ENCODE measurements at places on chromosomes 1 and 21. TPM values are rescaled to one million over a fixed set of nuclear protein-coding genes. Genes with fewer than 3 reads are reported as not detected.

Gene CYP2J2
- total RNA-seq, result not detected

Gene GRHL3
- total RNA-seq, result not detected

Gene CLEC20A
- total RNA-seq, result under 0.01 TPM

Gene ZNF593OS
- not detected for total RNA-seq

Gene CRP
- total RNA-seq, result not detected

Gene LAD1
- not detected for total RNA-seq

Gene CLCA2
- total RNA-seq, result 5.3 TPM

Gene KIF26B
- total RNA-seq, result 22.1 TPM

Gene ATP1A1
- total RNA-seq, result 122 TPM

Gene TTC13
- total RNA-seq, result 15.9 TPM

Gene VTCN1
- total RNA-seq, result not detected

Gene DHDDS
- 56.6 TPM for total RNA-seq

Gene PRAMEF18
- not detected for total RNA-seq

Gene CRNN
- total RNA-seq, result not detected

Gene HAO2
- not detected for total RNA-seq

Gene S100A9
- total RNA-seq, result 0.59 TPM

Gene GPR25
- not detected for total RNA-seq

Gene SEC16B
- total RNA-seq, result 2.9 TPM

Gene DYNLT5
- total RNA-seq, result 1.4 TPM

Gene SMIM11
- total RNA-seq, result 18.5 TPM

Gene CACNA1S
- not detected for total RNA-seq

Gene FOXD2
- 0.59 TPM for total RNA-seq

Gene LCE2A
- not detected for total RNA-seq

Gene GOLT1A
- not detected for total RNA-seq

Gene C1orf50
- total RNA-seq, result 5.9 TPM

Gene RIMS3
- total RNA-seq, result 6.2 TPM

Gene TIE1
- not detected for total RNA-seq

Gene NUDC
- 17.4 TPM for total RNA-seq

Gene SLC6A17
- under 0.01 TPM for total RNA-seq

Gene PPIAL4G
- total RNA-seq, result not detected

Gene PTPN14
- total RNA-seq, result 122 TPM

Gene MYOG
- not detected for total RNA-seq
